ENCODE measurements at places on chromosomes 1 and 21.

GRCh38 chr1:108557296-108557695 lies 2.6 kb upstream of the EEIG2 start:
- DNase-seq, result no peak

DNA sequence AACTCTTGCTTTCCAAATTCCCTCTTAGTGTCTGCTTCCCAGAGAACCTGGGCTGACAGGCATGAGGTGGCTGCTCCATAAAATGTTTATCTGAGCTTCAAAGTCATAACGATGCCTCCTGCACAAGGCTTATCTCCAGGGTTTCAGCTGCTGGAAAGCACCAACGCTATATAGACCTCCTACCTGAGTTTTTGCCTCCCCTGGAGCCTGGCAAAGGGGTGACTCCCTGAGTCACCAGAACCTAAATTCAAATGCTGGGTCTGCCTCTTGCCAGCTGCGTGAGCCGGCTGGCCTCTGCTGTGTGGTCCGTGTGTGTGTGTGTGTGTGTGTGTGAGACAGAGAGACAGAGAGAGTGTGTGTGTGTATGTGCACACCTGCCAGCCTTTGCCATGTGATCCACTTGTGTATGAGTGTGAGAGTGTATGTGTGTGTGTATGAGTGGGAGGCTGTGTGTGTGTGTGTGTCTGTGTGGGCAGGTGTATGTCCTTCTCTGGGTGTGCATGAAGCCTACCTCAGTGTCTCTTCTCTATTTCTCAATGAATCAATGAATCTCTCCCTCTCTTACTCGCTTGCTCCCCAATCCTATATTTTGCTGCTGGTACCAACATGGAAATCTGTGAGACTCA lies 714.9 kb downstream of the MATN1 start:
- DNase-seq, result no peak

GRCh38 chr1:174265282-174265681 lies 106.0 kb downstream of the RABGAP1L start:
- DNase-seq, result no peak

GRCh38 chr1:196535727-196536126 lies 72.5 kb downstream of the KCNT2 start:
- DNase-seq, result no peak

- DNase-seq, result no peak
These were observed 148.3 kb downstream of the PCBP3 start for GRCh38 chr21:45791562-45792418.

- no peak for DNase-seq
These were observed 86.2 kb downstream of the AKT3 start for GRCh38 chr1:243763806-243764205.

GRCh38 chr1:170583186-170583585 lies 51.2 kb downstream of the GORAB start:
- DNase-seq, result no peak

- DNase-seq, result peak; percentile 42
These were observed 2.2 kb upstream of the KRTAP10-6 start for GRCh38 chr21:44594406-44594916.

DNA sequence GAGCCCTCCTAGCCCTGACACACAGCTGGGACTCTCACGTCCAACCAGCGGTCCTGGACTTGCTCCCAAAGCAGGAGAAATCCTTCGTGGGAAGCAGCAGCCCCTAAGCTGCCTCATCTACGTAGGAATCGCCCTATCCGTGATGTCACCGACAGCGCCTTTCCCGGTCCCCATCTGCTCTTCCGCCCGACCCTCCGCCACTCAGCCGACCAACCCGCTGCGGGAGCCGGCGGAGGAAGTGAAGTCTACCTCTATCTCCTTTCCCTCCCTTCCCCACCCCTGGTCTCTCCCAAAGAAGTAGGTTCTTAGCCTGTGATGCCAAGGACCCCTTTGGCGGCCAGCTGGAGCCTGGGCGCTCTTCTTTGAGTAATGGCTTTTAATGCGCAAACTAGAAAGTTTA lies 272.1 kb downstream of the FAM72C start:
- no peak for DNase-seq

DNA sequence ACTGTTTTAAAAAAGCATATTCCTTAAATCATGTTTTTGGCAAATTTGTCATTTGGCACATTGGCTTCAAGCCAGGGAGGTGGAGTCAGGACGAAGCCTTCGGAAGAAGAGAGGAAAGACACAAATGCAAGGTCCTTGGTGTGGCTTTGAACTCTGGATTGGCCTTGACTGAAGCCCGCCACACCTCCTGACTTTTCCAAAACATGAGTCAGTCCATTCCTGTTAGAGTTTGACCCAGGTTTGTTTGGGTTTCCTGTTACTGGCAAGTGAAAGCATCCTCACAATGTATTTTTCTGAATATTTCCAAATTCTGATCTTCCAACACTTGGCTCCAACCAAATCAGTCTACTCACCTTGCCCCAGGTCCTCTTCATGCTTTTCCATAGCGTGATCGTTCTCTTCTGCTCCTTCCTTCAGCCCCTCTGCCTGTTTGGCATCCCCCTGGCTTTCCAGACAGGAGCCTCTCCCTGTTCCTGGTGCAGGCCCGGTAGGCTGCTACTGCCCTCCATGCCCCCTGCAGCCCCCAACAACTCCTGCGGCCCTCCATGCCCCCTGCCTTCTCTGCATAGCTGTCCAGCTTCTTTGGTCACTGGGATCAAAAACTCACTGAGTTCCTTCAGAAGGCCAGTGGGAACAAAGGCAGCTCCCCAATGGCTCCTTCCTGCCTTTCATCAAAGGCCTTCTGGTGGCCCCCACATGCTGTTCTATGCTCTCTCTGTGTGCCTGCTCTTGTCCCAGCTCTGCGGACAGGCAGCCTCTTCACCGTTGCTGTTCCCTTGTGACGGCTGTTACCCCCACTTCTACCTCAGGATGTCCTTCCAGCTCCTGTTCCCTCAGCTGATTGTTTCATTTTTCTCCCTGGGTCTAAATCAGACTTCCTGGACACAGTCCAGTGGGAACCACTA lies 30.4 kb upstream of the SLC30A1 start:
- DNase-seq, result no peak

DNA sequence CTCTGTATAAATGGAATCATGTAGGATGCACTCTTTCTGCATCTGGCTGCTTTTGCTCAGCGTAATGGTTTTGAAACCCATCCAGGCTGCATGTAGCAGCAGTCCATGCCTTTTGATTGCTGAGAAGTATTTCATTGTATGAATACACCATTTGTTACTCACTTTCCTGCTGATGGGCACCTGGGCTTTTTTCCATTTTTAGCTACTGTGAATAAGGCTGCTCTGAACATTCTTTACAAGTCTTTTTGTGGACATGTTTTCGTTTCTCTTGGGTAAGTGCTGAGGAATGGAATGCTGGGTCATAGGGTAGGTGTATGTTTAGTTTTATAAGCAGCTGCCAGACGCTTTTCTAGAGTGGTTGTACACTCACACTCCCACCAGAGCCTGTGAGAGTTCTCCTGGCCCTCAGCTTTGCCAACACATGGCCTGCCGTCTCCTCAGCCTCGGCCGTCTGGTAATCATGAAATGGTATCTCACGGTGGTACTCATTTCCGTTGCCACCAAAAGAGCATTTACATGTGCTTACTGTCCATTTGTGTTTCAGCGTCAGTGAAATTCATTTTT lies 22.7 kb downstream of the SLX9 start:
- DNase-seq, result no peak

GRCh38 chr1:103517380-103518047 lies 8.0 kb upstream of the RNPC3 start:
- DNase-seq, result no peak

GRCh38 chr1:15627343-15627988 lies 10.2 kb downstream of the DDI2 start:
- DNase-seq, result no peak

DNA sequence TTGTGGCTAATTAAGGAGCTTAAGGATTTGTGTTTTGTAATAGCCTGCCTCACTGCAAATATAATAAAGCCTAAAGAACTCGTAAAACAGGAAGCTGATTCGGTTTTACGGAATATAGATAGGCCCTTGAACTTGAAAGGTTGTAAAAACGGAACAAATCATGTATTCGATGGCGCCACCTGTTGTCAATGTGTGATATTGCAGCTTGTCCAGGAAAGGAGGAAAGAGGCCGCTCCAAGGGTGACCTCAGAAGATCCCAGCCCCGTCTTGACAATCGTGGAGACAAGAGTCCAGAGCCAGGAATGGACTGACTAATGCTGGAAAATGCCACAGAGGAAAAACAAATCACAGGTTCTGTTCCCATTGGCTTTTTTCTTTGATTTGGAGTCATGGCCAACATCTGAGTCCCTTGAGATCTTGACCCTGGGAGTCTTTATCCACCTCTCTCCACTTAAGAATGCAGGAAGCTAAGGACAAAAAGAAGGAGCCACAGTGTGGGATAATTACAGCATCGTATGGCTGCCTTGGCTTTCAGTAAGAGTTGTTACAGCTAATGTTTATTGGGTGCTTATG lies 7.0 kb upstream of the IGSF21 start:
- DNase-seq, result peak; percentile 92

DNA sequence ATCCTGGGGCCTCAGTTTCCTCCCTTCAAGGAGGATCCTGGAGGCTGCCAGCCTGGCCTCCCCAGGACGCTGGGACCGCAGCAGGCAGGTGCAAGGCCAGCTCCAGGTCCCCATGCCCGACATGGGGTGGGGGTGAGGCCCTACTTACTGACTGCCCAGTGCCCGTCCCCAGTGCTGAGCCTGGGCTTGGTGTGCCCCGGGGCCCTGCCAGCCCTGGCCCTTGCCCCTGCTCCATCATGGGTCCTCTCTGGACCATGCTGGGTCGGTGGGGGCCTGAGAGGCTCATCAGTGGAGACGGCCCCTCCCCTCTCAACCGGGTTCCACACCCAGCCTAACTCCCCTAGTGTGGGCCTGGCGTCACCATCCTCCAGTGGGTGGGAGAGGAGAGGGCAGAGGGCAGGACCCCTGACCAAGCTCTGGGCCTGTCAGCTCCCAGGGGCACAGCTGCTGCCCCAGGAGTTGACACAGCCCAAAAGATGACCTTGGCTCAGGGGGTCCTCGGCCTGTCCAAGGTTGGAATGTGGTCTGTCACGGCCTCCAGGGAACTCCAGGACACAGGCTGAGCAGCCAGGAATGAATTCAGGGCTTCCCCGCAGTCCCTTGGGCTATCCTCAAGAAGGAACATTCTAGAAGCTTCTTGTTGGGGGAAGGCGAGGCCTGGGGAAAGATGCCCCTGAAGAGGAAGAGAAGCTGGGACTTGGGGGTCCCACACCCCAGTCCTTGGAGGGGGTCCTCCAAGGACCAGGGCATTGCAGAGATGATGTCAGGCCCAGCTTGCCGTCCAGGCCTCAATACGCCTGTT lies 17.6 kb upstream of the ARF1 start:
- DNase-seq, result peak; percentile 65

GRCh38 chr1:166350490-166350889 lies 183.7 kb upstream of the FAM78B start:
- DNase-seq, result no peak

DNA sequence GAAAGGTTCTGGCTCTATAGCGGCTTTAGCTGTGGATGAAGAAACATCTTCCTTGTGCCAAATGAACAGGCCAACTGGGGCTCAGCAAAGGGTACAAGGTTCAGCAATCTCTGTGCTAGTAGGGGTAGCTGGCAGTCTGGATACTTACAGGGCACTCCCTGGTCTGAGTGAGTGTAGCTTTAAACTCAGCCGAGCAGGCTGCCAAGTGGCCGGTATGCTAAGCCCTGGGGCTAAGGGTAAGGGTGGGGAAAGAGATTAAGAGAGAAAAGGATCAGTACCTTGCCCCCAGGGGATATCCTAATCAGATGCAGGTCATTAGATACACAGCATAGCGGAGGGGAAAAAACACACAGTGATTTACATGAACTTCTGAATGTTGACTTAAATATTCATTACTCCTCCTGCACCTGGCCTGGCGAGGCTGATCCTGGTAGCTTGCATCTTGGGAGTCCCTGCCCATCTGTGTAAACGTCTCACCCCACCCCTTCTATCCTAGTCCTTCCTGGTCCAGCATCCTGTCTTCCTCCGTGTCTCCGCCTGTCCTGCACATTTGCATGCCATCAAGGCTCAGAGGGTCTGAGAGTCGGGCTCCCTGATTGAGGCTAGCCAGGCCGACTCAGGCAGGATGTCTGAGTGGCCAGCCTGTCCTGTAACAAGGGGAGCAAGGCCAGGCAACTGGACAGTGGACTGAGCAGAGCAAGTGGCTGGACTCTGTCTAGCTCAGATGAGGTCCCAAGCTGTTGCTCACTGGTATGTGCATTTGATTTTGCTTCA lies 39.5 kb upstream of the CNTN2 start:
- DNase-seq, result no peak

DNA sequence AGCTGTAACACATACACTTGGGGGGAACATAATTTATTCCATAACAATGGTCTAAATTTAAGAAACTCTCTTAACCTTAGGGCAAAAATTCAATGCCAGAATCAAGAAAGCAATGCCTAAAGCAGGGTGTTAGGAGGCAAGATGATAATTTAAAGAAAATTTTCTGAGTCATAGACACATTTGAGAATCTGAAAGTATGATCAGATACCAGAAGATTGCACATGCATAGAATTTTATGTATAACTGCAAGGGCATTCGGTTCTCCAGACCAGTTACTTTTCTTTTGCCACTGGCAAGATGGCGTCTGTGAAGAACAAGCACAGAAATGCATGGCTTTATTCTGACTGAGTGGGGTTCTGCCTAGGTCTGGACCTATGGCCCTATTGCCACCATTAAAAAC lies 64.4 kb upstream of the IPO9 start:
- no peak for DNase-seq

- no peak for DNase-seq
These were observed 22.8 kb downstream of the INSL5 start for GRCh38 chr1:66778266-66778665.

- no peak for DNase-seq
These were observed 45.4 kb downstream of the GRHL3 start for GRCh38 chr1:24364605-24364974.

DNA sequence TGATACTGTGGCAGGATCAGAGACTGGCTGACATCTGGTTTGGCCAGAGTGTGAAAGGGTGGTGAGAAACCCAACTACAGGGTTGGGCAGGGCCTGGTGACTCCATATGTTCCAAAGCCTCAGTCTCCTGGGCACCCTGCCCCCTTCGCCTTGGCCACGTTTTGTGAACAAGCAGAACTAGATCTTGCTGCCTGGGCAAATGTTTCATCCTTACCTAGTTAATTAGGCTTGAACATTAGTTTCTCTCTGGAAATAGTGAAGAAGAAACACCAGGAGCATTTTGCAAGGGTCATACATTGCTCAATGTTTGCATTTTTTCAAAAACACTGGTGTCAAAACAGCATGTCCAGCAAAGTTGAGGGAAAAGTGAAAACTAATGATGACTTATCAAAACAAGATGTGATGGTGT lies 60.5 kb downstream of the MAP3K7CL start:
- no peak for DNase-seq

- DNase-seq, result no peak
These were observed 1.2 kb upstream of the CAP1 start for GRCh38 chr1:40039245-40039756.

GRCh38 chr21:38831526-38832467 lies 26.1 kb downstream of the ETS2 start:
- DNase-seq, result peak; percentile 94

DNA sequence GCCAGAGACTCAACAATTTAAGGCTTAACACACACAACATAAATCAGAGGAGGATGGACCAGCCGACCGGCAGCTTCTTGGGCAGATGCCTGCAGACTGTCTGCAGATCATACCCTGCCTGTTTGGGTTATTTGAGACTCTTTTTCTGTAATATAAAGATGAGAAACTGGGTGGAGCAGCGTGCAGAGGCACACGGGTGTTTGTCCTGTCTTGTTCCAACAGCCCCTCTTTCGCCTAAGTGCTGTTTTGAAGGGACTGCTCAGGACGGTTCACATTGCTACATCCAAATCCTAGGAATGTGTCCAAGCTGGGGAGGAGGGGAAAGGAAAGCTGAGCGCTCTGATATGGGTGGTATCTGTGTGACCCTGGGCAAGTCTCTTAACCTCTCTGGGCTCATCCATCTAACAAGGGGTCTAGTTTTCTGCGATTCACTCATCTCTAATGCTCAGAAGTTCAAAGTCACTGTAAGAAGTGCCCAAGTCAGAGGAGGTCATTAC lies 149.9 kb downstream of the CLIC6 start:
- DNase-seq, result no peak

All from lower leg skin (tissue), 4 donors.